PC-9 (cell line): ENCODE measurements at places on chromosomes 12 and 14. TPM values are rescaled to one million over a fixed set of nuclear protein-coding genes. Genes with fewer than 3 reads are reported as not detected.

Gene DEPDC4
- total RNA-seq, result 1.8 and 2.9 TPM in 2 replicates

Gene MANSC1
- 25.5 and 32.0 TPM in 2 replicates for total RNA-seq

Gene KRT79
- total RNA-seq, result 0.28 TPM in 1 of 2 replicates, not detected in the other

Gene TMEM119
- not detected in 2 replicates for total RNA-seq

DNA sequence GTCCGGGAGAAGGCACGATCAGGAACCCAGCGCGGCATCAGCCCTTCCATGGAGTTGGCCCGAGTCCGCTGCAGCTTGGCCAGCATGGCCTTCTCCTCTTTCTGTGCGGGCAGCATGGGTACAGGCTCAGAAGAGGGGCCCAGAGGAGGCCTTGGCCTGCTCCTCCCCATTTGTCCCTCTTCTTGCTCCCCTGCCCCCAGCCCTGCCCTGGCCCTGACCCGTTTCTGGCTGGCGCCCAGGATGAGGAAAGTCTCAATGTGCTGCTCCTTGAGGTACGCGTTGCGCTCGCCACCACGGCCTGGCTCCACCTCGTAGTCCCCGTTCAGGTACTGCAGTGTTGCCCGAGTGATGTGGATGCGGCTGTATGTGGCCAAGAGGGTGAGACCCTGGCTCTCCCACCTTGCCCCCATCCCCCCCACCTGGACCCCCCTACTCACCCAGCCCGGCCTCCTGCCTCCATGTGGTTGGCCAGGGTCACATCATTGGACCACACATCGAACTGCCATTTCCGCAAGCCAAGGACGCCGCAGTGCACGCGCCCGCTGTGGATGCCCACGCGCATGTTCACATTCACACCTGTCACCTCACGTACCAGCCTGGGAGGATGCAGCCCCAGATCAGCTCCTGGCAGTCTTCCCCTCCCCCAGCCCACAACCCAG is 12.8 kb downstream of the ADCY6 start:
- peaks cover 15% of the 10 kb centered on the region for H3K4me1 ChIP-seq
- no peak overlapping the region for H3K4me3 ChIP-seq
- peaks cover 10% of the 10 kb centered on the region; the same call in 1 of the 2 replicates for H3K36me3 ChIP-seq
- no peak for DNase-seq

Gene KRT78
- total RNA-seq, result 1.5 and 1.7 TPM in 2 replicates

Gene TAS2R9
- total RNA-seq, result not detected in 2 replicates

GRCh38 chr12:16198884-16199283 is 78.6 kb downstream of the SLC15A5 start:
- no peaks in the 10 kb centered on the region for H3K27me3 ChIP-seq
- no peaks in the 10 kb centered on the region for H3K4me1 ChIP-seq
- H3K36me3 ChIP-seq, result no peaks in the 10 kb centered on the region

DNA sequence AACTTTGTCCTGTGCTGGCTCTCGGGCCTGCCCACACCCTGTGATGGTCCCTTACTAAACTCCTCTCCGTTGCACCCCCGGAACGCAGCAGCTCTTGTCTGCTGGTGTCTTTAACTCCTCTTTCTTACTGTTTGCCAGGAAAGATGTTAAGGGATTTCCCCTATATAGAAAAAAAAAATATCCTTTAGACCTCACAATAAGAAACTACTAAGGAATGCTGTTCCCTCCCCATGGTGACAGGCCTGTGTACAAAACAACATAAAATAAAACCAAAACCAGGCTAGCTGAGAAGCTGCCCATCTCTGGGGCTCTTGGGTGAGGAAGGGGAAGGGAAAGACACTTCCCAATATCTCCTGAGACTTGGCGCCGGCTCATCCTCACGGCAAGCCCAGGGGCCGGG is 95.4 kb downstream of the CHGA start:
- H3K36me3 ChIP-seq, result no peaks in the 10 kb centered on the region
- H3K27ac ChIP-seq, result no peak overlapping the region
- DNase-seq, result no peak
- peaks cover 6% of the 10 kb centered on the region; the same call in 1 of the 2 replicates for H3K4me1 ChIP-seq
- no peaks in the 10 kb centered on the region for H3K27me3 ChIP-seq

- H3K4me3 ChIP-seq, result no peak overlapping the region
- no peaks in the 10 kb centered on the region for H3K4me1 ChIP-seq
- no peak for DNase-seq
- H3K27me3 ChIP-seq, result no peaks in the 10 kb centered on the region
- H3K27ac ChIP-seq, result no peak overlapping the region
- H3K36me3 ChIP-seq, result no peaks in the 10 kb centered on the region
These were observed 627.0 kb upstream of the FBXO33 start for GRCh38 chr14:40058901-40059897.

DNA sequence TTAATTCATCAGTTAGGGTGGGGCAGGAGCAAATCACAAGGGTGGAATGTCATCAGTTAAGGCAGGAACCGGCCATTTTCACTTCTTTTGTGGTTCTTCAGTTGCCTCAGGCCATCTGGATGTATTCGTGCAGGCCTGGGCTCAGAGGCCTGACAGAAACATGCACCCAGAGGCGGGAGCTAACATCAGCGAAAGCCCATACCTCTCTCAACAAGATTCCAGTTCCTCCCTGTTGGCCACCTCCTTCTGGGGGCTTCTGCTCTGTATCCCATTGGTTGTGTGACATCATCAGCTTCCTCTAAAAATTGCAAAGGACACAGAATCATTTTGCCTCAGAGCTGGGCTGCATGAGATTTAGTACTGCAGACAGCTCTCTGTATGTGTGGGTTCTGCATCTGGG is 134.3 kb downstream of the ZNF664 start:
- no peaks in the 10 kb centered on the region for H3K36me3 ChIP-seq
- H3K27me3 ChIP-seq, result peaks cover 40% of the 10 kb centered on the region
- H3K4me1 ChIP-seq, result no peaks in the 10 kb centered on the region
- no peak overlapping the region for H3K4me3 ChIP-seq
- DNase-seq, result no peak

DNA sequence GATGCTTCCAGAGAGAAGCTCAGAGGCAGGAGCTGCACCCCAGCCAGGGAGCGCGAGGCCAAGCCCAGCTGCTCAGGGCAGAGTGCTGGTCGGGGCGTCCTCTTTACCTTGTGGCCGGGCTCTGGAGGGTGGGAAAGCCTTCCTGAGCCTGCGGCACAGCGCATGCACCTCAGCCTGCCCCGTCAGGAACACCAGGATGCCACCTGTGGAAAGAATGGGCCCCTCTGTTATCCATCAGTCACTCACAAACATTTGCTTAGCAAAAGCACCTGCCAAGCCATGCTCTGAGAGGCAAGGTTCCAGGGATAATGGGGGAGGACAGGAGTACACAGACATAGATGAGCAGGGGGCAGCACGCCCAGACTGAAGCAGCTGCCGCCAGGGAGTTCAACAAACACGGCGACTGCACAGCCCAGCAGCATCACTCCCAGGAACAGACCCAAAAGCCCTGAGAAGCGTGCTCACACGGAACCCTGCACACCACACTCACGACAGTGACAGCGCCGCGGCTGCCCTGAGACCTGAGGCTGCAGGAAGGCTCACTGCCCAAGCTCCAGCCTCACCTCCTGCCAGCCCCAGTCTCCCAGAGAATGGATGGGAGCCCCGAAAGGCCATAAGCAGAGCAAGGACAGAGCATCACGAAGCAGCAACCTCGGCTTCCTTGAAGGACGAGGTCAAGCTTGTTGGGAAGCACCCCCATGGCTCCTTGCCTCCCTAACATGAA is 21.8 kb downstream of the DHX37 start:
- H3K36me3 ChIP-seq, result no peaks in the 10 kb centered on the region
- H3K27me3 ChIP-seq, result no peaks in the 10 kb centered on the region
- no peak overlapping the region for H3K27ac ChIP-seq
- DNase-seq, result no peak
- H3K4me1 ChIP-seq, result no peaks in the 10 kb centered on the region

- no peak for DNase-seq
- no peak overlapping the region for H3K27ac ChIP-seq
- H3K4me1 ChIP-seq, result no peaks in the 10 kb centered on the region
- H3K36me3 ChIP-seq, result no peaks in the 10 kb centered on the region
These were observed 82.1 kb downstream of the PLXNC1 start for GRCh38 chr12:94230357-94230905.

DNA sequence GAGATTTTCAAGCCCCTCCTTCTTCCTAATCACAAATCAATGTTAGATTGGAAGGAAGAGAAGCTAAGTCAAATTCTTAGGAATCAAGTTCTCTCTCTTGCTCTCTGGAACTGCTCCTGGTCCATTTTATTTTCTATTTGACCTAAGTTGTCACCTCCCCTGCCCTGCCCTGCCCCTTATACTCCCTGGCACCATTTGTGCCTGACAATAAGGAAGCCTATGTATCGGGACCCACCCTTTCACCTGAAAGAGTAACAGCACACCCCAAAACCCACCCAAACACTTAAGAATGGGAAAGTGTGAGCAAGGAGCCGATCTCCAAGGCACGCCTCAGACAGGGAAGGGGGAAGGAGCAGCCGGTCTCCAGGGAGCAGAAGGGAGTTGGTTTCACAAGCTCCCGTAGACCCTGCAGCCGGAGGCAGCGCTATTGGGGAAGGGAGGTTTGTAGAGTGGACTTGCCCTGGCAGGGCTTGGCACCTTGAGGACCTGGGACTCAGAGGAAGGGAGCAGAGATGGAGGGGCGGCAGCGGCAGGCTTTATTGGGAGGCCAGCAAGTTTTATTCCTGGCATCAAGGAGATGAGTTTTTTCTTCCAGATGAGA is 1.6 kb downstream of the LRRC74A start:
- H3K4me1 ChIP-seq, result no peaks in the 10 kb centered on the region
- H3K27me3 ChIP-seq, result peaks cover 96% of the 10 kb centered on the region
- no peak overlapping the region for H3K27ac ChIP-seq
- no peaks in the 10 kb centered on the region for H3K36me3 ChIP-seq
- no peak for DNase-seq
- H3K4me3 ChIP-seq, result no peak overlapping the region

- no peak overlapping the region for H3K4me3 ChIP-seq
- H3K27ac ChIP-seq, result no peak overlapping the region
- H3K27me3 ChIP-seq, result no peaks in the 10 kb centered on the region
- no peaks in the 10 kb centered on the region for H3K4me1 ChIP-seq
These were observed 448.0 kb downstream of the SLC6A15 start for GRCh38 chr12:84464616-84465015.

GRCh38 chr12:122944605-122945592 is 21.4 kb downstream of the ABCB9 start:
- H3K27me3 ChIP-seq, result no peaks in the 10 kb centered on the region
- peaks cover 60% of the 10 kb centered on the region for H3K4me1 ChIP-seq
- no peaks in the 10 kb centered on the region for H3K36me3 ChIP-seq
- H3K4me3 ChIP-seq, result no peak overlapping the region

Gene POTEM
- not detected in 2 replicates for total RNA-seq

Gene BATF
- 55.7 and 79.0 TPM in 2 replicates for total RNA-seq
